ENCODE measurements at places on chromosomes 4 and X. TPM values are rescaled to one million over a fixed set of nuclear protein-coding genes. Genes with fewer than 3 reads are reported as not detected.
A peak's percentile ranks its signal among the peaks of the same experiment; 100 is the strongest.

DNA sequence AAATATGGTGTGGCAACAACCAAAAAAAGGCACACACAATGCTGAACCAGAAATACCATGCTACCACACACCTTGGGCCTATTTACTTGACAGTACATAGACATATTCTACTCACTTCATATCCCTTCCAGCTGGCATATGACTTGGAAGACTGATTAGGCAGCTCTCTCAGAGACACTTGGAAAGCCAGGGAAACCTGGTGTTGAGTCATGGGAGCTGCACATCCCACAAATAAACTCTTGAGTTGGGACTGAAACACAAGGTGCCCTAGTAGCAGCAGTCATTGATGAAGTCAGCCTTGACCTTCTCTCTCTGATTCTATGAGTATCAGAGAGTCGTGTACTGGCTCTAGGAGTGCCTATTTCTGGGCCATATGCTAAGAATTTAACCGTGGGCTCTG, 776.6 kb upstream of the LCORL start:
- no peak for DNase-seq

STK32B gene
- 0.52 TPM for total RNA-seq

DNA sequence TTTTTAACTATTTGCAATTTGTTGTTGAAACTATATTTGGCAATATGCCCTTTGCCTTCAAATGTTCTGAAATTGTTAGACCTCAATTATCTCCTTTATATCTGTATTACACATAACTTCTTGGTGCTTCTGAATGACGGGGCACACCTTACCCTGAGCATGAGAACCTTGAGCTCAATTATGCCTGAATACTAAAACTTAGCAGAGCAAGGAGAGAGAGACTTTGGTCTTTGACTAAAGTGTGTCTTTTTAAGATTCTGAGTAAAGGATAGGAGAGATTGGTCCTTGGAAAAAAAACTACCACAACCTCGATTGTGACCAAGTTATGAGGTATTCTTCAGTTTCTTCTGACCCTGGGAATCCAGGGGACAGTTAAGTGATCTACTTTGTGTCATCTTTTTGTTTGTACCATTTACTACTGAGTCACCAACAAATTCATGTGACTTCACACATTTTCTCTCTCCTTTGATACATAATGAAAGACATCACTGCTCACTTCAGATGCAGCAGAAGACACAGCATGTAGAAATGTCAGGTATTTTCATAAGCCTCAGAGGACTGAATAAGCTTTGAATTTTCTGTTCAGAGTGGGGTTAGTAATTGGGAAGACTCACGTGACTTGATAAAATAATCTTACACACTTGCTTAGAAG, 51.4 kb downstream of the PTTG2 start:
- DNase-seq = no peak

GRCh38 chrX:123175366-123176122, 8.5 kb upstream of the GRIA3 start:
- DNase-seq = no peak

EPGN gene
- not detected for total RNA-seq

DNA sequence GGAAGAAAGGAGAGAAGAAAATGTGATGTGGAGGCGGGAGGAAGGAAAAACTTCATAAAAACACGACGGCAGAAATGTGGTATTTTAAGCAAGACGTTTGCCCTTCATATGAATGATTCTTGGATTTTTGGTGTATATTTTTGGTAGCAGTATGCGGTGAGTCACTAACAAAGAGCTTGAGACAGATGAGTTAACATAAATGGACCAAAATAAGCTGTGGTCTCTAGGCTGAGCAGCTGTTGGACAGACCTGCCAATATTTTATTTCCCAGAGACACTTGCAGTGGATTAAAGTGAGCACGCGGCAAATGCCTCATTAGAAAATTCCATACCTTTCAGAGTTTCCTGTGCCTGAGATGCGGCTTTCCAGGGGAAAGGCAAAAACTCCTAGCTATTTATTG, 43.1 kb upstream of the RPS6KA3 start:
- peak; percentile 80 for DNase-seq

DNA sequence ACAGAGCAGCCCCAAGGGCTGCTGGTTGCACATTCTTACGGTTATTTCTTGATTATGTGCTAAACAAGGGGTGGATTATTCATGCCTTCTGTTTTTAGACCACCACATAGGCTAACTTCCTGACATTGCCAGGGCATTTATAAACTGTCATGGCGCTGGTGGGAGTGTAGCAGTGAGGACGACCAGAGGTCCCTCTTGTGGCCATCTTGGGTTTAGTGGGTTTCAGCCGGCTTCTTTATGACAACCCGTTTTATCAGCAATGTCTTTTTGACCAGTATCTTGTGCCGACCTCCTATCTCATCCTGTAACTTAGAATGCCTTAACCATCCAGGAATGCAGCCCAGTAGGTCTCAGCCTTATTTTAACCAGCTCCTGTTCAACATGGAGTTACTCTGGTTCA, 212.4 kb upstream of the GRID2 start:
- peak; percentile 21 for DNase-seq

CXCL13 gene
- total RNA-seq = not detected

- DNase-seq = peak; percentile 43
Observed at GRCh38 chr4:165079476-165079875, 25.8 kb downstream of the TRIM75 start.

- DNase-seq = no peak
Observed at GRCh38 chrX:19377799-19378198, 34.1 kb downstream of the PDHA1 start.

DNA sequence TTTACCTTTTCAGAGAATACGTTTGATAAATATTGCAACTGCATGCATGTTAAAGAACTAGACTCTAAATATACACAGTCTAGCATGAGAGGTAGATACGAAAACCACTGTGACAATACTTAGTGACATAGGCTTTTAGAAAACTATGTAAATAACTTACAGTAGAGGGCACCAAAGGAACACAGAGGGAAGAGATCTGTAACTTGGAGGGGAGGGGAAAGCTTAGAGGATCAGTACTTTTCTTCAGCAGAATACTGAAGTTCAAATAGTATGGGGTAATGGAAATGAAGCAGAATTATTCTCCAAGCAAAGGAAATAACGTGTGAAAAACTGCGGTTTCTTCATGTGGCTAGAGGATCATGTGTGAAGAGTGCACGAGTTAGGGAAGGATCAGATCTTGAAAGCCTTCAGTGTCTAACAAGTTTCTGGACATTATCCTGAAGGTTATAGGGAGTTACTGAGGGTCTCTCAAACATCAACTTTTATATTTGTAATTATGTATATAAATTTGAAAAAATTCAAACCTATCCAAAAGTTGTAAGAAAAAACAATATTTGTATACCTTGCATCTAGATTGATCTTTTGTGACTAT, 264.3 kb downstream of the NPFFR2 start:
- DNase-seq = peak; percentile 63

NRK gene
- total RNA-seq = not detected

GRCh38 chr4:3235030-3235345, 14.0 kb upstream of the MSANTD1 start:
- no peak for DNase-seq

TMEM31 gene
- not detected for total RNA-seq

NALF2 gene
- total RNA-seq = not detected

- DNase-seq = peak; percentile 55
Observed at GRCh38 chr4:158192439-158193158, 17.7 kb upstream of the TMEM144 start.

- DNase-seq = no peak
Observed at GRCh38 chr4:8171266-8171665, 12.7 kb upstream of the ABLIM2 start.

SSX2B gene
- not detected for total RNA-seq

DNA sequence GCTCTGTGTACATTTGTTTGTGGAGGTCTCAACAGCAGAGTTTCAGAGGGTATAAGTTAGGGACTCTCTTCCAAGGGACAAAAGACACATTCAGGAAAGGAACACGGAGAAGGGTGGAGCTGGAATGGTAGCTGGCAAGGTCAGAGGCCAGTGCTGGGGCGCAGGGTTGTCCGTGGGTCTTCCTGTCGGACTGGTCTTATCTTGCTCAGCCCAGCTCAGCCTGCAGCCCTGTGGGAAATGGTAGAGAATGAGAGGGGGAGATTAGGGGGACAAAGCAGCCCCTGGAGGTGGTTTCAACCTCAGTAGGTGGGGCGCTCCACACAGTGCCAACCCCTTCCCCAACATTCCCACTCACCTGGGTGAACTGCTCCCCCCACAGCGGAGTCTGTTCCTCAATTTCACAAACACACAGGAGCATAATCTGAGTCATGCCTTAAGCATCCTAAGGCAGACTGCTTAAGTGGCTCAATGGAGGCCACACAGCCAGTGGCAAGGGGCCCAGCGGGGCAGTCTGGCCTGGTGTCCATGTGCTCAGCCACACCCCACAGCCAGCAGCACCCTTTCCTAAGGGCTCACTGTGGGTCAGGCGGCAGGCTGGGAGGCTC, 6.9 kb upstream of the HDAC6 start:
- DNase-seq = peak; percentile 39

LRAT gene
- total RNA-seq = not detected

KCNIP4 gene
- total RNA-seq = not detected

GRCh38 chrX:11193035-11193469, 81.9 kb downstream of the HCCS start:
- peak; percentile 14 for DNase-seq

GRCh38 chrX:105910563-105911105, 88.3 kb downstream of the NRK start:
- no peak for DNase-seq

DNA sequence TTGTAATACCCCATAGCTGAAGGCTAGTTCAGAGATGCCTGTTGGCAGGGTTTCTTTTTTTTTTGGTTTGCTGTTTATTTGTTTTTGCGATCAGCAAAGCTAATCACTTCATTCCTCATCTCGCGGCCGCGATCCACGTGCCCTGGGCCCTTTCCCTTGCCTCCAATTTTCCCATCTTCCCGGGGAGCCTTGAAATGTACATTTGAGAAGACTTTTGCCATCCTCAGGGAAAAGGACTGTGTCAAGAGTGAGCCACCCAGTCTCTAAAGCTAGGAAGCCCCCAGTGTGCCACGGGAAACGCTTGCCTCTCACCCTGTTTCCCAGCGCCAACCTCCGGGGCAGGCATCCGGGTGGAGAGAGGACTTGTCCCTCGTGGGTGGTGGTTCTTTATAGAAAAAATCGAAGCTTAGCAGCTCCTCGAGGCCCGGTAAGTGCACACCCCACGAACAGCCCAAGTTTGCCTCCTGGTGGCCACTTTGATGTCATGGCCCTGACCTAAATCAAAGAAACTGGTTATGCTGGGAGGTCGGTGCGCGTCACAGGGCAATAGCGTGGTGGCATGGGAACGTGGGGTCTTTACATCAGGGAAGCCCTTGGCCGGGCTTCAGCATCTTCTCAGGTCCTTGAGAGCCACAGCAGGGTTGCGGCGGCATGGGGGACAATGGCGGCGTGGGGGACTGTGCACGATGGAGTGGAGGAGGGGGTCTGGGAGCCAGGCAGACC, 42.0 kb downstream of the MAP7D3 start:
- peak; percentile 36 for DNase-seq

DNA sequence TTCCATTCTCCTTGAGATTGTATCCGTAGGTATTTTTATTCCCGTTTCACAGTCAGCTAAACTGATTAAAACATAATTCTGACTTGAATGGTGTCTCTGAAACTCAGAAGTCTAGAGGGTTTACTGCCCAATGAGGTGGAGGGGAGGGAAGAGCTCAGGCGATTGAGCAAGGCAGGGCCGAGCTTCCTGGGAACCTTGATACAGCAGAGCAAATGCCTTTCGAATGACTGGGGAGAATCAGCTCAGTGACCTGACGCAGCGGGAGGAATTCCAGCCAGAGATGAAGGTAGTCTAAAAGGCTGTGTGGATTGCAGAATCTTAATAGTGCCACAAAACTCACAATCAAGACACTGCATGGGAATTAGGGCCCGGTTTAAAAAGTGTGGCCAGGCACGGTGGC, 233.6 kb downstream of the EVC2 start:
- no peak for DNase-seq

- no peak for DNase-seq
Observed at GRCh38 chr4:173532725-173533511, 2.9 kb upstream of the HAND2 start.

GPC3 gene
- total RNA-seq = not detected

- no peak for DNase-seq
Observed at GRCh38 chr4:24896056-24896455, 16.8 kb downstream of the CCDC149 start.

DNA sequence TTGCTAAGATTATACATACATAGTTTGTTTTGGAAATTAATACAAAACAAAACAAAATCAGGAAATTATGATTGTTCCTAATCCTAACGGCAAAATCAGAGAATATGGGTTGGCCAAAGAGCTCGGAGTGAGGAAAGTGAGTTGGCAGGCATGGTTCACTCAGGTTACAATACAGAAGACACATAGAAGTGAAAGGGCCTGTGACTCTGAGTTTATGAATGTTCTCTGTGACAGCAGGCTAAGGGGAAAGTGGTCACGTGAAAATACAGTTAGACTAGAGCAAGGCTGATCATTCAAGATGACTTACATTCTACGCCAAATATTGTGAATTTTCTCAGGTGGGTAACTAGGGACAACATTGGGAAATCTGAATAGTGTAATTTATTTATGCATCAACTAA, 1001.3 kb downstream of the CCSER1 start:
- no peak for DNase-seq

DNA sequence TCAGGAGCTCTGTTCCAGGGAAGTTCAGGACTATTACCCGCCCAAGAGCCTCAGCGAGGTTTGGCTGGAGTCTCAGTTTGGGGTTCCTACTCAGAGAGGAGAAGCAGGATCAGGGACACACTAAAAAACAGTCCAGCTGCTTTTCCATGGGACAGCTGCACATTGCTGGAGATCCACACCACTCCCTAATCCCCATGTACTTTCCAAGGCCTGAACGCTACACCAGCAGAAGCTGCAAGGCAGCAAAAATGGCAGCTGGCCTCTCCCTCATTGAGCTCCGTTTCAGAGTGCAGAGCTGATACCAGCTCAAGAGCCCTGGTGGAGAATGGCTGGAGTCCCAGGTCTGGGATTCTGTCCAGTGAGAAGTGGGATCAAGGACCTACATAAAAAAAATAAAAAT, 551.2 kb upstream of the PABPC5 start:
- no peak for DNase-seq

DNA sequence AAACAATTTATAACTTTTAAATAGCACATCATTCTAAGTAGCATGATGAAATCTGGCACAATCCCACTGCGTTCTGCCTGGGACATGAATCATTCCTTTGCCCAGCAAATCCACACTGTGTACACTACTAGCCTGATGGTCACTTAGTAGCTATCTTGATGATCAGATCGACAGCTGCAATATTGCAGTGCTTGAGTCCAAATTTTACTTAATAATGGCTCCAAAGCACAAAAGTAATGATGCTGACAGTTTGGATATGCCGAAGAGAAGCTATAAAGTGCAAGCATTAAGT, 86.6 kb upstream of the NPNT start:
- peak; percentile 89 for DNase-seq

SMIM10L2A gene
- 0.08 TPM for total RNA-seq

DNA sequence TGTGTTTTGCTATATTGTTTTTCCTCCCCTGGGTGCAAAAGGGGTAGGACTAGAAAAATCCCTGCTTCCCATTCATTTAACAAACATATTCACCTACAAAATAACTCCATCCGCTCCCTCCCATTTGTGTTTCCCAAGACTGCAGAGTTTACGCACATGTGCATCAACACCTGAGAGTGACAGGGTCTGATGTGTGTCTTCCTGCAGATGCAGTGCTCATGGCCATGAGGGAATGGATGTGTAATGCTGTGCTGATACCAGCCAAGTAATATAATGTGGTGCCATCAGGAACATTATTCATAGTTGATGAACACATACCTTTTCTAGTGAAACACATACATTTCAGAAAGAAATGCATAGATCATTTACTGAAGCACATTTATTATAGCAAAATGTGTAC, 83.2 kb downstream of the CXXC4 start:
- DNase-seq = no peak

All from myocyte (in vitro differentiated cells).